Upper lobe of left lung (tissue), 6 donors: ENCODE measurements at places on chromosomes 11 and 22. TPM values are rescaled to one million over a fixed set of nuclear protein-coding genes. Genes with fewer than 3 reads are reported as not detected.

DNA sequence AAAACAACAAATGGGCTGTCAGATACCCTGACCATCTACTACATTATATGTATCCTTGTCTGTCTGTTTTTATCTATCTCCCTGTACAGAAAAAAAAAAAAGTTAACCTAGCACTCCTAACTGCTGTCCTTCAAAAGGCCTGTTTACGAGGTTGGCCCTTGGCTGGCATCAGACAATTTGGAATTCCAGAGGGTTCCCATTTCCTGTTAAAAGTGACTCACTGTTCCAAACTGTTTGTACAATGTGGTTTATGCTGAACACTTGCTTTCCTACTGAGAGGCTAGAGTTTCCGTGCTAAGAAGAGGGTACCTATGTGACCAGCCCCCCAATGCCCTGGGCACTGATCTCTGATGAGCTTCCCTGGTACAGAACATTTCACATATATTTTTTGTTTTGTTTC lies 65.9 kb upstream of the HMGXB4 start:
- no peaks in the 10 kb centered on the region for H3K36me3 ChIP-seq
- no peaks in the 10 kb centered on the region for H3K4me1 ChIP-seq
- no peaks in the 10 kb centered on the region for H3K27me3 ChIP-seq
- no peak overlapping the region for H3K27ac ChIP-seq
- H3K4me3 ChIP-seq = no peak overlapping the region
- DNase-seq = no peak

Gene LIF
- total RNA-seq = 6.3 TPM

- peaks cover 11% of the 10 kb centered on the region for H3K36me3 ChIP-seq
- H3K4me3 ChIP-seq = no peak overlapping the region
- DNase-seq = no peak
- no peak overlapping the region for H3K27ac ChIP-seq
- peaks cover 6% of the 10 kb centered on the region for H3K4me1 ChIP-seq
These were observed 27.0 kb upstream of the HIKESHI start for GRCh38 chr11:86274999-86275398.

Gene FOLH1
- total RNA-seq = not detected

Gene SLC22A8
- not detected for total RNA-seq

GRCh38 chr22:44536411-44536810 lies 38.4 kb upstream of the RTL6 start:
- H3K27me3 ChIP-seq = no peaks in the 10 kb centered on the region
- no peak for DNase-seq
- no peaks in the 10 kb centered on the region for H3K36me3 ChIP-seq
- no peak overlapping the region for H3K4me3 ChIP-seq
- H3K4me1 ChIP-seq = no peaks in the 10 kb centered on the region

DNA sequence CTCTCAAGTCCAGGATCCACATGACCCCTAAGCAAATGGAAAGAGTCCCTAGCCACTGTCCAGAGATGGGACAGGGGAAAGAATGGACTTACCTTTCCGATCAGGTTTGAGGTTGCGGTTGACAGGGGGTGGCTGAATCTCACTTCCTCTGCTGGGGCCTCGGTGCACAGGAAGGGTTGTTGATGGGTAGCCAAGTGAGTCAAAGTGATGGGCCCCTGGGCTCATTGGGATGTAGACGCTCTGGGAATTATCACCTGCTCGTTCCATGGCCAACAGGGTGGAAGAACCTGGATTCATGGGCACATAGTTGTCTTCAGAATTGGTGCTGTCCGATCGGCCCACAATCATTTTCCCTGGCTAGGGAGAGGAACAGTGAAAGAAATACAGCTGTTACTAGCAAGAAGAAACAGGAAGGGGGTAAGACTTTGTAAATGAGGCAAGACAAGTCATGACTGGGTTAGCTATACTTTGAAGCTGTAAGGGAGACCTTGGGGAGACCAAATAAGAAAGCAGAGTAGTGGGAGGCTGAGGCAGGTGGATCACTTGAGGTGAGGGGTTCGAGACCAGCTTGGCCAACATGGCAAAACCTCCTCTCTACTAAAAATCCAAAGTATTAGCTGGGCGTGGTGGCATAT lies 34.7 kb downstream of the USP35 start:
- peaks cover 4% of the 10 kb centered on the region for H3K4me1 ChIP-seq
- peaks cover 85% of the 10 kb centered on the region for H3K36me3 ChIP-seq
- no peaks in the 10 kb centered on the region for H3K27me3 ChIP-seq
- DNase-seq = no peak
- no peak overlapping the region for H3K4me3 ChIP-seq

Gene HTR3A
- total RNA-seq = not detected

- H3K36me3 ChIP-seq = peaks cover 21% of the 10 kb centered on the region
- no peak overlapping the region for H3K27ac ChIP-seq
- DNase-seq = no peak
- H3K4me3 ChIP-seq = no peak overlapping the region
- H3K4me1 ChIP-seq = peaks cover 11% of the 10 kb centered on the region
- H3K27me3 ChIP-seq = no peaks in the 10 kb centered on the region
These were observed 23.1 kb downstream of the TTC17 start for GRCh38 chr11:43381802-43382201.

DNA sequence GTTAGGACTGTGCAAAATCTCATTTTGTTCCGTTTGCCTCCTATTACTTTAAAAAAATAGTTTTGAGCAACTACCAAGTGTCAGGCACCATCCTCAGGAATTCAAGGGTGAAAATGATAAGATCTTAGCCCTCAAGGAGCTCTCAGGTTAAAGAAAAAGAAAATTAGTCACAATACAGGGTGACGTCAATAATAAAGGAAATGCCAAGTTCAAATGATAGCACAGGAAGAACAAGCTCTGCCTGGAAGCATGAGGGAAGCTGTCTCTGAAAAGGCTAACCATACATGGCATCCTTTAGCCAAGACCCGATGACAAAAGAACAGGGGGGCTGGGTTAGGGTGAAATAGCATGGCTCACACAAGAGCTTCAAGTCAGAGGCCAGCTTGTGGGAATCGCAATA lies 11.1 kb upstream of the MPZL2 start:
- H3K4me1 ChIP-seq = peaks cover 39% of the 10 kb centered on the region
- H3K36me3 ChIP-seq = no peaks in the 10 kb centered on the region

DNA sequence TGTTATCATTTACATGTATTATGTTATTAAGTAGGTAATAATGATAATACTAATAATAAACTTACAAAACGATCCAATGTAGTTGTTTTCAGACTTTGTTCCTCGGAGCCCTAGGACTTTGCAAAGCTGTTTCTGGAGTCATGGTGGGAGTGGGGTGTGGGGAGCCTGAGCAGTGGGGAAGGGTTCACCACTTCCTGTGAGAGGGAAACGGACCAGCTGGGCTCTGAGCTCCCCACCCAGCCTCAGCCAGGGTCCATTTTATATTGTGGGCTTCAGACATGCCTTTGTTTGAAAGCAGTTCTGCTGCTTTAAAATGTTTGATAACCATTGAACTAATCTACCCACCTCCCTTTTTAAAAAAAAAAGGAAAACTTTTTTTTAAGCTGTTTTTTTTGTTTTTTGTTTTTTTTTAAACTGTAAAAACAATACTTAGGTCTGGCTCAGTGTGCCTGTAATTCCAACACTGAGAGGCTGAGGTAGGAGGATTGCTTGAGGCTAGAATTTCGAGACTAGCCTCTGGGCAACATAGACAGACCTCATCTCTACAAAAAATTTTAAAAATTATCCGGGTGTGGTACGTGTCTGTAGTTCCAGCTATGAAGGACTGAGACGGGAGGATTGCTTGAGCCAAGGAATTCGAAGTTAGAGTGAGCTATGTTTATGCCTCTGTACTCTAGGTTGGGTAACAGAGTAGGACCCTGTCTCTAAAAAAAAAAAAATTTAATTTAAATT lies 7.0 kb downstream of the SERPING1 start:
- H3K36me3 ChIP-seq = peaks cover 14% of the 10 kb centered on the region
- no peak for DNase-seq

DNA sequence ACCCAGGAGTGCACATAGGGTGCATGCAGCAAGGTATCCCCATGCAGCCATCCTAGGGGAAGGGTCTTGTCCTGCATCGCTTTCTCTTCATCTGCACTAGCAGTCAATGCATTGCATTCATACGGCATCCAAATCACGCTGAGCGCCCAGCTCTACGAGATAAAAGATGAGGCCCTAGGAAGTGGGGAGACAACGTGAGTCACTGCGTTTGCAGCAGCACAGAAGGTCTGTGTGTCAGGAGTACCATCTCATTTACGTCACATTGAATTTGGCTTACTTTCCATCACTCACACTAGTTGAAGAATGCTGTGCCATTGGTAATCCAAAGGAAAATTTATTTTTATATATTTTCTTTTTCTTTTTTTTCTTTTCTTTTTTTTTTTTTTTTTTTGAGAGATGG lies 2.5 kb upstream of the ST14 start:
- no peak overlapping the region for H3K4me3 ChIP-seq
- H3K4me1 ChIP-seq = peaks cover 35% of the 10 kb centered on the region
- H3K27ac ChIP-seq = no peak overlapping the region
- H3K27me3 ChIP-seq = peaks cover 11% of the 10 kb centered on the region
- no peak for DNase-seq

DNA sequence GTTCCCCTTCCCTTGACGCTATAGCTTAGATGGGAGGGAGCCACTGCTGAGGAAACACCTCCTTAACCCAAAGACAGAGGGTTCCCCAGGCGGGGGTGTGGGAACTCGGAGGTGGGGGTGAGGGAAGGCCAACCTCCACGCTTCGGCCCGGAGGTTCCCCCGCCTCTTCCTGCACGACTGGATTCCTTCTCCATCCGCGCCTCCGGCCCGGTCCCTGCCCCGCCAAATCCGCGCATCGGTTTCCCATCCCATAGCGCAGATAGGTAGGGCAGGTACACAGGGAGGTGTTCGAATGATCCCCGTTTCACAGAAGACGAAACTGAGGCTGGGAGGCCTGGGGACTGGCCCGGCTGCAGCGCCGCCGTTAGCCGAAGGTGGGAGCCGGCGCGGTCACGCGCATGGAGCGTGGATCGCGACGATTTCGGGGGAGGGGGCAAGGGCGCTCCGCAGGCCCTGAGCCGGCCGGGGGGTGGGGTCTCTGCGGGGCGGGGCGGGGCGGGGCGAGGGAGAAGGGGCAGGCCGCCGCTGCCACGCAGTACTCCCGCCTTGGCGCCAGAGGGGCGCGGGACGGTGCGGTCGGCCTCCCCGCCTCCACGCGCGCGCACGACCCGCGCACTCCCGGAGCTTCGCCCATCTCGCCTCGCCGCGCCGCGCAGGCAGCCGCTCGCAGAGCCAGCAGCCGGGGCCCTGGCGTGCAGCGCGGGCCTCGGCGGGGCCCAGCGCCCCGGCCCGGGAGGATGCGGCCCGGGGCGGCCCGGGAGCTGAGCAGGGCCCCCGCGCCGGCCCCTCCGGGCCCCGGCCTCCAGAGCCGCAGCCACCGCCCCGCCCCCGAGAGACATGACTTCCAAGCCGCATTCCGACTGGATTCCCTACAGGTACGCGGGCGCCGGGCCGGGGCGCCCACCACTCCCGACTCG lies at the start of gene TUB:
Gene TUB (plus strand): TSS at position 538 of the 917 bp plus-strand sequence. CDS start 300 bp downstream, at position 838.
- peaks cover 3% of the 10 kb centered on the region for H3K27me3 ChIP-seq
- H3K4me3 ChIP-seq = peak within 1 kb of the TSS; percentile 54
- peaks cover 5% of the 10 kb centered on the region for H3K4me1 ChIP-seq
- DNase-seq = no peak

DNA sequence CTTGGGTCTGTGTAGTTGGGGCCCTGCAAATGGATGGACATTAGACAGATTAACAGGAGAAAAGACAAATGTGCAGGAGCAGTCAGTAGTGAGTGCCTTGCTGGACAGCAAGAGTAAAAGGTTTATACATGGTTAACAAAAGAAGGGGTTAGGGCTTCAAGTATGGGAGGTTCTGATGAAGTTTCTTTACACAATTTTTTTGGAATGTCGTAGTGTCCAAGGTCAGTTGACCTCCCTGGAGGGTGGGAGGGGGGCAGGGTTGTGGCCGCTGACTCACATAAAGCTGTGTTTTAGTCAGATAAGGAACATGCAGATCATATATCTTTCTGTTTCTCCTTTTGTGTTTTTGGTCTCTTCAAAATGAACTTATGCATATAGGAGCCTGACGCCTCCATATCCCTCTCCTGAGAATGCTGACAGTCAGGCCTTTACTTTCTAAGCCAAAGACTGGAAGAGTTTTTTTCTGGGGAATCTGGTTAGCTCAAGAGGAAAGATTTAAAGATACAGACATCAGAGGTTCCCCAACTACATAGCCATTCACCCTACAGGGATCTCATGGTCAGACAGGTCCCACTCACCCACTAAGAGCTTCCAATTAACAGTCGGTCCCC lies 134.3 kb downstream of the NECTIN1 start:
- no peaks in the 10 kb centered on the region for H3K4me1 ChIP-seq
- no peaks in the 10 kb centered on the region for H3K27me3 ChIP-seq
- DNase-seq = no peak
- no peak overlapping the region for H3K4me3 ChIP-seq
- H3K36me3 ChIP-seq = no peaks in the 10 kb centered on the region

DNA sequence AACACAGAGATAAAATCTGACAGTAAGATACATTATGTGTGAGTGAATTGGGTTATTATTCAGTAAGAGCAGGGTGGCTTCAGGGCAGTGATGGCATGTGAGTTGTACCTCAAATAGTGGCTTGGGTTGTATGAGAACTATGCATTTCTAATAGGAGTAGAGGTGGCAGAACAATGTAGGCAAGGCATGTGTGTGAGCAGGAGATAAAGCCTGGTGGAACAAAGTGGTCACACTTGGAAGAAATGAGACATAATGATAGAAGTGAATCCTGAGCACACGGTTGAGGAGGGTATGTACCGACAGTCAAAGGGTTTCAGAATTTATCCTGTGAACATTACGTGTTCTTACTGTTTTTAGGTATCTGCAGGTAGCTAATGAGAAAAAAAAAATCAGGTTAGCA lies 159.3 kb downstream of the CASP12 start:
- no peak for DNase-seq
- H3K27me3 ChIP-seq = no peaks in the 10 kb centered on the region
- no peak overlapping the region for H3K27ac ChIP-seq
- no peaks in the 10 kb centered on the region for H3K36me3 ChIP-seq

Gene NXPE4
- not detected for total RNA-seq

- no peaks in the 10 kb centered on the region for H3K27me3 ChIP-seq
- DNase-seq = no peak
- H3K4me3 ChIP-seq = no peak overlapping the region
- no peaks in the 10 kb centered on the region for H3K4me1 ChIP-seq
These were observed 49.5 kb upstream of the B3GNT6 start for GRCh38 chr11:76984743-76985142.

DNA sequence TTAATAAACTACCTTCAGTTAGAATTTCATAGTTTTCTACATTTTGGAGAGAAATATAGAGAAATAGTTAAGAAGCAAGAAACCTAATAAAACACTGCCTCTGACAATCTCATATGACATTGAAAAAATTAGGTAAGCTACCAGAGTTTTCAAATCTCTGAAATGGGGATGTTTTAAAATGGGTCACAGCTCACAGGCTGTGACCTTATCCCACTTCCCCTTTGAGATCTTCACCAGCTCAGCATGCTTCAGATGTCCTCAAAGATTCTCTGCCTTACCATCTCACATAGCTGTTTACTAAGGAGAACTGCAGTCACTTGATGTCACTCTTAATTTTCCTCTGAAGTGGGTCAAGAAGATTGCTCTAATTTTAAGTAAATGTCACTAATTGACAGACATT lies 717.8 kb downstream of the JRKL start:
- H3K36me3 ChIP-seq = no peaks in the 10 kb centered on the region
- H3K27me3 ChIP-seq = no peaks in the 10 kb centered on the region
- no peak overlapping the region for H3K27ac ChIP-seq
- no peak overlapping the region for H3K4me3 ChIP-seq
- no peaks in the 10 kb centered on the region for H3K4me1 ChIP-seq

GRCh38 chr11:86978756-86979608 lies 23.8 kb upstream of the FZD4 start:
- no peak overlapping the region for H3K4me3 ChIP-seq
- no peak overlapping the region for H3K27ac ChIP-seq
- peaks cover 11% of the 10 kb centered on the region for H3K4me1 ChIP-seq
- H3K27me3 ChIP-seq = no peaks in the 10 kb centered on the region

- no peaks in the 10 kb centered on the region for H3K36me3 ChIP-seq
- no peak overlapping the region for H3K4me3 ChIP-seq
- no peak for DNase-seq
These were observed 71.4 kb downstream of the EFCAB6 start for GRCh38 chr22:43740587-43741270.
